ENCODE measurements at places on chromosomes 3 and 15. TPM values are rescaled to one million over a fixed set of nuclear protein-coding genes. Genes with fewer than 3 reads are reported as not detected.
A peak's percentile ranks its signal among the peaks of the same experiment; 100 is the strongest.

CCDC12 gene
- 87.5 TPM for total RNA-seq

TIMMDC1 gene
- total RNA-seq, result 16.2 TPM

MAP2K5 gene
- 7.1 TPM for total RNA-seq

GOLGA8H gene
- total RNA-seq, result 0.64 TPM

GUCA1C gene
- total RNA-seq, result not detected

RAD51 gene
- total RNA-seq, result 6.9 TPM

DNA sequence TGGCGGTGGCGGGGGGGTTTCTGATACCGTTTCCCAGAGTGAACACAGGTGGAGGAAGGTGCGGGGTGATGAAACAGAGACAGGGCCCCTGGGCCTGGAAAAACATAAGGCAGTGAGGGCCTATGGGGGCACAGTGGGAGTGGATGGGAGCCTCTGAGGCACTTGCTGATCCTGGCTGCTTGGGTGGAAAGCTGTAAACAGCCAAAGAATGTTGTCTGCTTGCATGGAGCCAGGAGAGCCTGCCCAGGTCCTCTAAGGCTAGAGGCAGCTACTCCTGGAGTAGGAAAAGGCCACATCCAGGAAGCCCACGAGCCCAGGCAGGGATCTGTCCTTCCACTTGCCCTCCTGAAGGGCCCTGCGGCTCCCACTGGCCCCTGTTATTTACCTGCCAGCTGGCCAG, 2.9 kb upstream of the SEMA3B start:
- no peak overlapping the region for H3K4me3 ChIP-seq
- DNase-seq, result no peak
- no peaks in the 10 kb centered on the region for H3K27me3 ChIP-seq

GRCh38 chr3:114582929-114583328, 289.1 kb downstream of the TIGIT start:
- H3K36me3 ChIP-seq, result no peaks in the 10 kb centered on the region
- no peaks in the 10 kb centered on the region for H3K27me3 ChIP-seq
- no peak for DNase-seq
- H3K27ac ChIP-seq, result no peak overlapping the region
- H3K4me1 ChIP-seq, result peaks cover 4% of the 10 kb centered on the region
- H3K4me3 ChIP-seq, result no peak overlapping the region

GRCh38 chr15:75073197-75073596, 49.8 kb downstream of the PPCDC start:
- H3K27me3 ChIP-seq, result no peaks in the 10 kb centered on the region
- H3K27ac ChIP-seq, result no peak overlapping the region
- no peaks in the 10 kb centered on the region for H3K36me3 ChIP-seq

- no peak overlapping the region for H3K27ac ChIP-seq
- no peaks in the 10 kb centered on the region for H3K27me3 ChIP-seq
- no peaks in the 10 kb centered on the region for H3K4me1 ChIP-seq
- no peak for DNase-seq
- H3K36me3 ChIP-seq, result no peaks in the 10 kb centered on the region
Observed at GRCh38 chr3:53941950-53942349, 50.3 kb upstream of the SELENOK start.

DNA sequence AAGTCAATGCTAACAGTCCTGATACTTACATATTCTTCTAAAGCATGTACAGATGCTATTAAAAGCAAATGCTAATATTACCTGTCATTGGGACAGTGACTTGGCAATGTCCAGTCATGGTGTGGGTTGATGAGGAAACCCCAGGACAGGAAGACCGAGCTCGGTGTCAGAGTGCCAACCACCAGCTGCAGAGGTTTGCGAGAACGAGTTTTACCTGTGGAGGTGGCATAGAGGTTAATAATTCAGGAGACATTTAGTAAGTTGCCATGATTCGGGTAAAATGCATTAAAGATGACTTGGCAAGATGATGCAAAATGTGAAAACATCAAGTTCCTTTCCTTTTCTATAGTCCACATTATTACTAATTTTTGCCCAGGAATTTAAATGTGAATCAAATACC, 94.5 kb downstream of the ABI3BP start:
- H3K4me1 ChIP-seq, result no peaks in the 10 kb centered on the region
- H3K27me3 ChIP-seq, result no peaks in the 10 kb centered on the region
- H3K4me3 ChIP-seq, result no peak overlapping the region
- no peak for DNase-seq
- no peaks in the 10 kb centered on the region for H3K36me3 ChIP-seq

DNA sequence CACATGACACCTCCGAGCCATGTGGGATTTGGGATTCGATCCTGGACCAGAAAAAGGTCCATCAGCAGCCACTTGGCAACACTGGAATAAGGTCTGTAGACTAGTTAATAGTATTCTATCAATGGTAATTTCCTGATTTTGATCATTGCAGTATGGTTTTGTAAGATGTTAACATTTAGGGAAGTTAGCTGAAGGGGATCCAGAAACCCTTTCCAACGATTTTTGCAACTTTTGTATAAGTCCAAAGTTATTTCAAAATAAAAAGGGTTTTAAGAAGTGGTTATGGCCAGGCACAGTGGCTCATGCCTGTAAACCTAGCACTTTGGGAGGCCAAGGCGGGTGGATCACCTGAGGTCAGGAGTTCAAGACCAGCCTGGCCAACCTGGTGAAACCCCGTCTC, 10.2 kb downstream of the BDH1 start:
- DNase-seq, result no peak
- no peaks in the 10 kb centered on the region for H3K27me3 ChIP-seq
- no peak overlapping the region for H3K4me3 ChIP-seq
- H3K36me3 ChIP-seq, result peaks cover 33% of the 10 kb centered on the region
- H3K27ac ChIP-seq, result peak overlapping the region; percentile 85
- H3K4me1 ChIP-seq, result peaks cover 35% of the 10 kb centered on the region

DNA sequence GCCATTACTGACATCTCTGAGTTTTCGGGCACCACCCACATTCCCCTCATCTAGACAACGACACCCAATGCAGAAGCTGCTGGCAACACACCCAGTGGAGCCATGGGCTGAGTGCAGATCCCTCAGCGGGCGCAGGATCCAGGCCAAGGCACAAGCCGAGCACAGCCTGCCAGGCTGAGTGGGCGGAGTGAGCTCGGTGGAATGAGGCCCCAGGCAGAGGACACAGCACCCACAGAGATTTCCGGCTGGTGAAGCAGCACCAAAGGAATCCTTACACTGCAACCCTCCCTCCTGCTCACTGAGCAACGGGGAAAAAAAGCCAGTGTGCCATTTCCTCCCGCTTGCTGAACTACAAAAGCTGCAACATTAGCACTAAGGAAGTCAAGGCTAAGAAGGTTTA, 34.3 kb downstream of the ZMAT3 start:
- H3K4me3 ChIP-seq, result peak overlapping the region; percentile 0
- no peak for DNase-seq
- H3K27me3 ChIP-seq, result no peaks in the 10 kb centered on the region

GRCh38 chr3:137075020-137075419, 117.2 kb downstream of the IL20RB start:
- H3K27me3 ChIP-seq, result no peaks in the 10 kb centered on the region
- H3K27ac ChIP-seq, result no peak overlapping the region
- peaks cover 66% of the 10 kb centered on the region for H3K4me1 ChIP-seq
- no peaks in the 10 kb centered on the region for H3K36me3 ChIP-seq
- no peak for DNase-seq

DNA sequence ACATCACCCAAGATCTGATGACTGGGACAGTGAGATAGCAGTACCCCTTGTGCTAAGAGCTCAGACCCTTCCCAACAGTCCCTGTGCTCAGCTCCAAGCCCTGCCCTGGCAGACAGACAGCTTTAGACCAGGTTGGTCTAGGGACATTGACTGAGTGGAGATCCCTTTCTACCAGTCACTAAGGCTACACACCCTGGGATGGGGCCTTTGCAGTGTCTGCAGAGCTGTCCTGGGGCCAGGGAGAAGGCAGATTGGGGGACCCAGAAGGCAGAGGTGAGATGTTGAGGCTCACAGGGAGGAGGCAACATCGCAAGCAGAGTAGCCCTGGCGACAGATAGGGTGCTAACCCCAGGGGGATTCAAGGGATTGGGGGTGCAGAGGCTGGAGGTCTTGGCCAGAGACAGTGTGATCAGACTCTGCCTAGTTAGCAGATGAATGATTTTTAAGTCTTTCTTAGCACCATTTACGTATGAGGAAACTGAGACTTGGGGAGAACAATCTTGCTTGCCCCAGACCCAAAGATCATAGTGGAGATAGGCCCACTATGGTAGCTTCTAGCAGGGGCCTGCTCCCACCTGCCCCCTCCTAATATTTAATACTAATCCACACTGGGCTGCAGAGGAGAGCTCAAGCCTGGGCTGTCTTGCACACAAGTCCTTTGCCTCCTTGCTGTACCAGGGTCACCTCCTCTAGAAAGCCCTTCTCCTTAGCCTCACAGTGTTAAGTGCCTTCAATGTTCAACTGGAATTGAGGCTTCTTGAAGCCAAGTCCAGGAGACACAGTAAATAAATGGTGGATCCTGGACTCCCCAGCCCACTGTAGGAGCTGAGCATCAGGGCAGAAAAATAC, 32.6 kb downstream of the HMCES start:
- no peaks in the 10 kb centered on the region for H3K36me3 ChIP-seq
- H3K27me3 ChIP-seq, result no peaks in the 10 kb centered on the region
- DNase-seq, result no peak

DNA sequence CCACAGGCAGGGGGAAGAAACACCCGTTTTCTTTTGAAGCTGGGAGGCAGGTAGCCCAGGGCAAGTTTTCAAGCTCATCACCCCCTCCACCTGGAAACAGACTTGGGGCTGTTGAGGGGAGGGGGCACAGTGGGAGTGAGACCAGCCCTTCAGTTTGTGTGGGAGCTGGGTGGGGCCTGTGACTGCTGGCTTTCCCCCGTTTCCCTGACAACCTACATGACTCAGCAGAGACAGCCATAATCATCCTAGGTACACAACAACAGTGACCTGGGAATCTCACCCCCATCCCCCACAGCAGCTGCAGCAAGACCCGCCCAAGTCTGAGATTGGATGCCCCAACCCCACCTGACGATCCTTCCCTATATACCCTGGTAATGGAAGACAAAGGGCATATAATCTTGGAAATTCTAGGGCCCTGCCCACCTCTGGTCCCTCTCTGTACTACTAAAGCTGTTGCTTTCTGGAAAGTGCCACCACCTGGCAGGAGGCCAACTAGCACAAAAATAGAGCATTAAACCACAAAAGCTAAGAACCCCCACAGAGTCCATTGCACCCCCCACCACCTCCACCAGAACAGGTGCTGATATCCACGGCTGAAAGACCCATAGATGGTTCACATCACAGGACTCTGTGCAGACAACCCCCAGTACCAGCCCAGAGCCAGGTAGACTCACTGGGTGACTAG, 422.2 kb upstream of the SGO1 start:
- no peaks in the 10 kb centered on the region for H3K27me3 ChIP-seq
- no peak overlapping the region for H3K4me3 ChIP-seq
- H3K4me1 ChIP-seq, result no peaks in the 10 kb centered on the region
- no peak overlapping the region for H3K27ac ChIP-seq

GRCh38 chr3:62876064-62876463, 848 bp upstream of the CADPS start:
- no peak for DNase-seq
- no peak overlapping the region for H3K27ac ChIP-seq

DNA sequence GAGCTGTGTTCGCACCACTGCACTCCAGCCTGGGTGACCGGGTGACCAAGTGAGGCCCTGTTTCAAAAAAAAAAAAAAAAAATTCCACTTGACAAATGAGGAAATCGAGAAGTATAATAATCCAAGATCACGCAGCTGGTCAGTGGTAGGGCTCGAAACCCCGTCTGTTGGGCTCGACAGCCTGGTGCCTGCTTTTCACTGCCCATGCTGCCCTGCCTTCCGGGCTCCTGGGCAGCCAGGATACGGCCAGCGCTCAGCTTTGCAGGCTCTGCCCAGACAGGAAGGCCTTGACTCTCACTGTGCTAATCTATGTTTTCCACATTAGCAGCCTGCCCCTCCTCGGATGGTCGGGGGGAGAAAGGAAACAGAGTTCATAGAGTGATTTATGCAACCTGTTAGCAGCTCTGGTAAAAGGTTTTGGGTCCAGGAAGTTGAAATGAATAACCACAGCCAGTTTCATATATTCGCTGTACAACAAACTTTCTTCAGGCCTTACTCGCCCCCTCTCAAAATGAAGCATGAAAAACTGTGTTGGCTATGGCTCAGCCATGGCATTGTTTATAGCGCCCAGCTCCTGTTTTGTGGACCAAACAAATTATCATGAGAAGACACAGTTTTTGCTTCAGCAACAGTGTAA, 108.8 kb downstream of the XXYLT1 start:
- peak overlapping the region; percentile 81 for H3K27ac ChIP-seq
- H3K36me3 ChIP-seq, result no peaks in the 10 kb centered on the region
- H3K4me1 ChIP-seq, result peaks cover 50% of the 10 kb centered on the region
- no peaks in the 10 kb centered on the region for H3K27me3 ChIP-seq
- no peak overlapping the region for H3K4me3 ChIP-seq
- no peak for DNase-seq

DNA sequence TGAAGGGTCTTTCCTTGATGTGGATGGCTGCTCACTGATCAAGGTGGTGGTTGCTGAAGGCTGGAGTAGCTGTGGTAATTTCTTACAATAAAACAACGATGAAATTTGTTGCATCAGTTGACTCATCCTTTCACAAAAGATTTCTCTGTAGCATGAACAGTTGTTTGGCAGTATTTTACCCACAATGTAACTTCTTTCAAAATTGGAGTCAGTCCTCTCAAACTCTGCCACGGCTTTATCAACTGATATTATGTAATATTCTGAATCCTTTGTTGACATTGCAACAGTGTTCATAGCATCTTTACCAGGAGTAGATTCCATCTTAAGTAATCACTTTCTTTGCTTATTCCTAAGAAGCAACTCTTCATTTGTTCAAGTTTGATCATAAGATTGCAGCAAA, 252.6 kb downstream of the UBE2E2 start:
- H3K27ac ChIP-seq, result no peak overlapping the region
- no peaks in the 10 kb centered on the region for H3K36me3 ChIP-seq
- no peaks in the 10 kb centered on the region for H3K4me1 ChIP-seq
- H3K4me3 ChIP-seq, result no peak overlapping the region
- DNase-seq, result no peak
- H3K27me3 ChIP-seq, result no peaks in the 10 kb centered on the region

DNA sequence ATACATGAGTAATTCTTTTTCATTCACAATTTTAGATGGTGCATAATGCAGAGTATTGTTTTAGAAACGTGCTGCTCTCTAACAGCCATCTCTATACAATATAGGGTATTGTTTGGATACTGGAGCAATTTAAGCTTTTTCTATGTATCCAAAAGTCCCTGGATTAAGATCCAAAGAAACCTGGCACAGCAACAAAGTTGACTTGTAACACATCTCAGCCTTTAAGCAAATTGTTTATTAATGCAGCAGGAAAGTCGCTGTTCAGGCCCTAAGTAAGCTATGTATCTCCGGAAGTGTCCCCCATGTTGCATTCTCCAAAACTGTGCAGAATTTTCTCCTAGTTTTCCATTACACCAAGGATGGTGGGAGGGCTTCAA, 7.3 kb downstream of the VGLL4 start:
- DNase-seq, result no peak
- H3K27me3 ChIP-seq, result no peaks in the 10 kb centered on the region
- peak overlapping the region; percentile 16 for H3K27ac ChIP-seq
- H3K4me1 ChIP-seq, result peaks cover 37% of the 10 kb centered on the region

- no peaks in the 10 kb centered on the region for H3K27me3 ChIP-seq
- no peak overlapping the region for H3K4me3 ChIP-seq
- H3K36me3 ChIP-seq, result no peaks in the 10 kb centered on the region
- no peaks in the 10 kb centered on the region for H3K4me1 ChIP-seq
- DNase-seq, result no peak
Observed at GRCh38 chr15:98160236-98160635, 199.7 kb downstream of the ARRDC4 start.
